Stimulated activated CD4-positive, alpha-beta T cell treated with anti-CD3 and anti-CD28 coated beads, TNF-alpha, amount 100 ng/mL, for 1 hour (primary cell): ENCODE measurements at places on chromosomes 1 and 21.

- DNase-seq = no peak
These were observed 997 bp downstream of the PRKACB start for GRCh38 chr1:84145068-84145467.

GRCh38 chr1:181126871-181127587, 38.5 kb downstream of the IER5 start:
- no peak for DNase-seq

DNA sequence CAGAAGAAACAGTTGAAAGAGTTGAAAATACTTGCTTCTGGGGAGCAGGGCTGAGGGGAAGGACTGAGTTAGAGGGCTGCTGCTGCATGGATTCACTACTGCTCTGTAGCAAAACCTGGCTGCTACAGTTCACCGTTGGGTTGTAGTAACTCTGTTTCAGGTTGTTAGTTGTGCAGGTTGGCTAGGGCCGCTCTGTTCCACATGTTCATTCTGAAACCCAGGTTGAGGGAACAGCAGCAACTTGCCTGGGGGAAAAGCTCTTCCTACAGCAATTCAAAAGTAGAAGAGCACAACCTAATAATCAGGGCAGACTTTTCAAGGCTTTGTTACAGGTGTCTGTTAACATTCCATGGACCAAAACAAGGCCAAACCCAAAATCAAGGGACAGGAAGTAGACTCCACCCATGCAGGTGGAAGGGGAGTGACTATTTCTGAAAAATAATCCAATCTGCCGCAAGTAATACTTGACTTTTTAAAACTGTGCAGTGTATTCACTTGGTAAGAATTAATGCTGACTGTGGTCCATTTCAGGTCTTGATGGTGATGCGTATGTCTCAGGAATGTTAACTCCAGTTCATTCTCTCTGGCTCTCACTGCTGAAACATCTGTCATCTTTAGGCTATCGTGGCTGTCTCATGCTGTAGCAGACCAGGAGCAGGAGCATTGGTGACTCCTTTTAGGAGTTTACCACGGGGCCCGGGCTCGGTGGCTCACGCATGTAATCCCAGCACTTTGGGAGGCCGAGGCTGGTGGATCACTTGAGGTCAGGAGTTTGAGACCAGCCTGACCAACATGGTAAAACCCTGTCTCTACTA, 5.1 kb upstream of the PARK7 start:
- no peak for DNase-seq

GRCh38 chr1:155070721-155071569, 7.4 kb downstream of the EFNA4 start:
- no peak for DNase-seq

DNA sequence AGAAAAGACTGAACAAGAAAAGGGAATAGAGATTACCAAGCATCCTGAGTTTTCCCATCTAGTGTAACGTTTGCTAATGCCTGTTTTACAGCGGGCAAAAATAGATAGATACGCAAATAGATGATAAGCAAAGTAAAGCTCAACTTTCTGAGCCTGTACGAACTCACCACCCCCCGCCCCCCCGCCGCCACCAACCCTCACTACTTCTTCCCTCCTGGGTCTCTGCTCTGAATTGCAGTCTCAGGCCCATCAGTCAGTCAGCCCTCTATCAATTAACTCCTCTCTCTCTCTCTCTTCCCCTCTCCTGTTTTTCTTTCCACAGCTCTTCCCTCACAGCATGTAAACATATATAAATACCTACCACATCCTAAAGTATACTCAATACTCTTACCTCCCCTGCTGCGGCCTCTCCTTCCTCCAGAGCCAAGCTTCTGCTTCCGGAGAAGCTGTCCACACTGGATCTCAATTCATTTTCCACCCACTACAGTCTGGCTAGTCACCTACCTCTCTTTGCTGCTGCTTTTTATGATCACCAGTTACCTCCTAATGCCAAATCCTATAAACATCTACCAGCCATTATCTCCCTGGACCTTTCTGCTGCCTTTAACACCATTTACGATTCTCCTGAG, 64.6 kb downstream of the CAPN2 start:
- no peak for DNase-seq

GRCh38 chr1:245805532-245805931, 650.7 kb downstream of the KIF26B start:
- no peak for DNase-seq

DNA sequence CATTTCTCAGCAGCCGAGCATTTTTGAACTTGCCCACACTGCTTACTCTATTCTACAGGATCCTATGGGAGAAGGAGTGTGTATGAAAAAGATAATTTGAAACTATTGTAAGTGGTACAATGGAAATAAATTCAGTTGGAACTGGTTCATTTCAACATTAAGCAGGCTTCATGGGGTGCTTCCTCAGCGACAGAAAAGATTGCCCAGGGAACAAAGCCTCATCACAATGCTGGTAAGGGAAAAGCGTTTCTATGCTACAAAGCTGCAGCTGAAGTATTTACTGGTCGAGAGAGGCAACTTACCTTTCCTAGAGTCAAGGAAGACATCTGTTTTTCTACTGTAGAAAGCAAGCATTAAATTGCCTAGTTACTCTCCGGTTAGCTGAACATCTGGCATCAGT, 568.2 kb upstream of the ZP4 start:
- DNase-seq = no peak

GRCh38 chr1:30883389-30884172, 25.0 kb downstream of the SDC3 start:
- no peak for DNase-seq

- DNase-seq = no peak
These were observed 5.2 kb upstream of the TNNI1 start for GRCh38 chr1:201426479-201427310.

DNA sequence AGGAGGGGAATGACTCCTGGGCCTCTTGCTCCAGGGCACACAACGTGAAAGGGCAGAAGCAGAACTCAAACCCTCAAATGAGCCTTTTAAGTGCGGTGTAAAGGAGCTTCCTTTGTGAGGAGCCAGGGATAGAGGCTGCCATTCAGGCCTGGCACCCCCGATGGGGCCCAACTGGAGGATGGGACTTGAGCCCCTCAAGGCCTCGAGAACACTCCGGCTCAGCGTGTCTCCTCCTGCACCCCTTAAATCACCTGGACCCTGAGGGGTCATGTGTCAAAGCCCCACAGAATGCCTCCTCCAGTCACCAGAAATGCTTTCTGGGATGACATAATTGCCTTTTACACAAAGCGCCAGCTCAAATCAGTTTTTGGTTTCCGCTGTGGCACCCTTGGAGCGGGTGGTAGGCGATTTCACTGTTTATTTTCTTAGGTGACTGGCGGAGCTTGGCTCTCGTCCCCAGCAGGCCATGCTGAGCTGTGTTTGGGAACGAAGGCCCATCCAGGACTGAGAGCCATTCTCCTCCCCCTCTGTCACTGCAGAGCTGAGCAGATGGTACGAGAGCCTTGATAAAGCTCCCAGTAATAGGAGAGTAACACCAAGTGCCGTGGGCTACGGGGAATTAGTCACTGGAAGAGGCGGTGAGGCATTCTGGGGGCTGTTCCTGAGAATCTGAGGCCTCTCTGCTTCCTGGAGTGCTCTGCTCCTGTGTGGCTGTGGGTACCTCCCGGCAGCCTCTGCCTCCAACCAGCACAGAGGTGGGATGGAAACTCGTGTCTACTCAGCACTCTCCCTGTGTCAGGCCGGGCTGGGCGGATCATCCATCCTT, 163.0 kb downstream of the GRIK3 start:
- DNase-seq = no peak

DNA sequence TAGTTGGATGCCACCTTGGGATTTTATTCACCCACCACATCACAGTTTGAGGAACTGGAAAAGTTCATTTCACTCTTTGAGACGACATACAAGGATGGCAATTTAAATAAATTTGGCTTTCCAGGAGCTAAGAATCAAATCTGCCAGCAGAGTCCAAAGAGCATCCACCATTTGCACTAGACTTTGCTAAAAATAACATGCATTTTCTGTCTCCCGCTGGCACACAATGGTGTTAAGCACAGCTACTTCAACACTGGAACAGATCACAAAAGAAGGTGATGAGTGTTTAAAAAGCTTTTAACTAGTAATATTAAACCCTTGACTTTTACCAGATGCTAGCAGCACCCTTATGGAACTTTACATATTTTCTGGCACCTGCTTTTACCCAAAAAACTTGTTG, 44.6 kb downstream of the MAEL start:
- DNase-seq = no peak

DNA sequence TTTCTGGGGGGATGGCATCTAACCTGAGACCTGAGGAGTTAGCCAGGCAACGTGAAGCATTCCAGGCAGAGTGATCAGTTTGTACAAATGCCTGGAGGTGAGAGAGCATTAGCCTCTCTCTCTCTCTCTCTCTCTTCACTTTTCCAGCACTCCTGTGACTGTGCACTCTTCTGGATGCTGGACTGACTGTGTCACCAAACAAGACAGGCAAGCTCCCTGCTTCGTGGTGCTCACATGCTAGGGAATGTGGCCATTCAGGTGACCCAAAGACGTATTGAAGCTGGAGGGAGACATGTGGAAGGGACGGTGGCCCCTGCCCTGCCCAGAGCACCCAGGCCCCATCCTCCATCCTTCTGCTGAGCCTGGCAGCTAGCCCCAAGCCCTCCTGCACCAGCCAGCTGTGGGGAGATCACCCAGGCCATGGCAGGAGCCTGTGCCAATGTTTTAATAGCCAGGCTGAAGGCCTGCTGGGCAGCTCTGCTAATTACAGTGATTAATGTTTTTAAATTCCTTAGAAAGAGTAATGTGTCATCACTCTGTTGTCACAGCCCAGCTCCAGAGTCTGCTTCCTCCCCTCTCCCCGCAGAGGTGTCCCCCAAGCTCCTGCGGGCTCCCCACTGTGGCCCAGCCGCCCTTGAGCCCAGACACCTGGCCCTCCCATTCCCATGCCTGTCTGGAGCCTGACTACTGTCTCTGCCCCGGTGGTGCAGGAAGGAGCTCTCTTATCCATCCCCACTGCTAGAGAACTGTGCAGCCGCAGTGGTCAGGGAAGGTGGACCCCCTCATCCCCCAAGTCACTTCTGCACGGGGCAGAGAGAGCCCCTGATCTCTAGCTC, 48.9 kb downstream of the UBIAD1 start:
- DNase-seq = no peak

- no peak for DNase-seq
These were observed 83.5 kb upstream of the ADGRL2 start for GRCh38 chr1:81717230-81717629.

- DNase-seq = no peak
These were observed 10.0 kb downstream of the SMCP start for GRCh38 chr1:152888126-152888525.
